ENCODE measurements at places on chromosomes 2 and 18. TPM values are rescaled to one million over a fixed set of nuclear protein-coding genes. Genes with fewer than 3 reads are reported as not detected.
A peak's percentile ranks its signal among the peaks of the same experiment; 100 is the strongest.

- H3K27me3 ChIP-seq: peaks cover 12% of the 10 kb centered on the region
- H3K27ac ChIP-seq: no peak overlapping the region
- no peak overlapping the region for H3K4me3 ChIP-seq
- H3K4me1 ChIP-seq: no peaks in the 10 kb centered on the region
- DNase-seq: no peak
Observed at GRCh38 chr18:22197668-22198067, 28.3 kb downstream of the GATA6 start.

DNA sequence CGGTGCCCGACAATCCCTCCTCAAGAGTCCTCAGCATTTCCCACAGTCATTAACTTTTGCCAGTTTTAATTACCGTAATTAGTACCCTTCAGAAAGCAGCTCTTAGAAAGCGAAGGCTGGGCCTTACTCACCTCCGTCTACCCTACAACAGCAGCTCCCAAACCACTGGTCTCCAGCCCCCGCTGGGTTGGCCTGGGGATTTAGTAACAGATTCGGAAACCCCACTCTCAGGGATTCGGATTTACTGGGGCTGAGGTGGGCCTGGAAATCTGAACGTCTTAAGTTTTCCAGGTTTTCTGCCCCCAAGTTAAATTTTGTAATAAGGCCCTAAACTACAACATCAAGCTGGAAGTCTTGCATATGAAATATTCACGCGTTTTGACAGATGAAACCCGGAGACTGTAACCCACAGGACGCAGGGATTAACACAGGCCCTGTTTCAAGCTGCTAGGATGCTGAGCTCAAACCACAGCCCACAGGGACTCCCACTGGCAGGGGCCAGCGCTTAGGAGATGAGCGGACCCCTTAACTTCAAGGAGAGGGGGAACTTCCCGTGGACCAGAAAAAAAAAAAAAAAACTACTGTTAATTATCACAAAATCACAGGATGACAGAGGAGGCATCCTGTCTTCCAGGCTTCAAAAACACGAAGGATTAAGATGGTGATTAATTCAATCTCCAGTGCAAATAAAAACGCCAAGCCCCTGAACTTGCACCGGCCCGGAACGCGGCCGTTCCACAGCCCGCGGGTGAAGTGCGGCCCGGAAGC is 985 bp downstream of the ILKAP start:
- H3K4me1 ChIP-seq: peaks cover 31% of the 10 kb centered on the region
- H3K36me3 ChIP-seq: no peaks in the 10 kb centered on the region
- H3K4me3 ChIP-seq: peak overlapping the region; percentile 71
- H3K27ac ChIP-seq: peak overlapping the region; percentile 99
- no peaks in the 10 kb centered on the region for H3K27me3 ChIP-seq

- H3K4me1 ChIP-seq: peaks cover 36% of the 10 kb centered on the region
- H3K4me3 ChIP-seq: peak overlapping the region; percentile 93
- no peaks in the 10 kb centered on the region for H3K36me3 ChIP-seq
- peak overlapping the region; percentile 99 for H3K27ac ChIP-seq
- DNase-seq: peak; percentile 88
- H3K27me3 ChIP-seq: no peaks in the 10 kb centered on the region
Observed at GRCh38 chr2:181891966-181892798, 652 bp downstream of the ITPRID2 start.

GRCh38 chr2:117737846-117738245 is 76.6 kb upstream of the DDX18 start:
- H3K36me3 ChIP-seq: no peaks in the 10 kb centered on the region
- no peak for DNase-seq
- no peaks in the 10 kb centered on the region for H3K4me1 ChIP-seq

- peaks cover 17% of the 10 kb centered on the region for H3K4me1 ChIP-seq
- peak; percentile 77 for DNase-seq
- H3K27ac ChIP-seq: peak overlapping the region; percentile 78
- H3K36me3 ChIP-seq: peaks cover 7% of the 10 kb centered on the region
Observed at GRCh38 chr2:162261032-162261945, 18.0 kb upstream of the FAP start.

DNA sequence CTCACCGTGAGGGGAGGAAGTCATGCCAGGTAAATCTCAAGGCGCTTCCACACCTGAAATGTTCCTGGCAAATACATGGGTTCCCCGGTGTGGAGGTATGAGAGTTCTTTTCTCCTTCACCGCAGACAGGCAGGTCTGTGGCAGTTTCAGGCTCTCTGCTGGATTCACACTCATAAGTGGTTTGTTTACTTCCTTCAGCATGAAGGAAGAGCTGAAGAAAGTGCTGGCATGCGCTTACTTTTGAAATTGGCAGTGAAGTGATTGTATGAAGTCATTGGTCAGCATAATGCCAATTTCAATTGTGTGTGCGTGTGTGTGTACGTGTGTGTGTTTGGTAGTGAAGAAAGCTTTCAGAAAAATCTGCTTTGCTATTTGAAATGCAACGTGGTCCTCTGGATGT is 43.4 kb downstream of the RNF144A start:
- no peaks in the 10 kb centered on the region for H3K36me3 ChIP-seq
- no peak overlapping the region for H3K4me3 ChIP-seq
- peak overlapping the region; percentile 30 for H3K27ac ChIP-seq
- no peaks in the 10 kb centered on the region for H3K27me3 ChIP-seq

GRCh38 chr2:118993392-118993752 is 51.4 kb downstream of the MARCO start:
- no peak for DNase-seq
- H3K36me3 ChIP-seq: no peaks in the 10 kb centered on the region

Gene RESP18
- total RNA-seq: not detected

Gene ADAM23
- 1.8 TPM for total RNA-seq

Gene ZSWIM2
- not detected for total RNA-seq

Gene RGPD4
- not detected for total RNA-seq

All from suprapubic skin (tissue), 4 donors.